ENCODE measurements at places on chromosomes 13 and 19.

DNA sequence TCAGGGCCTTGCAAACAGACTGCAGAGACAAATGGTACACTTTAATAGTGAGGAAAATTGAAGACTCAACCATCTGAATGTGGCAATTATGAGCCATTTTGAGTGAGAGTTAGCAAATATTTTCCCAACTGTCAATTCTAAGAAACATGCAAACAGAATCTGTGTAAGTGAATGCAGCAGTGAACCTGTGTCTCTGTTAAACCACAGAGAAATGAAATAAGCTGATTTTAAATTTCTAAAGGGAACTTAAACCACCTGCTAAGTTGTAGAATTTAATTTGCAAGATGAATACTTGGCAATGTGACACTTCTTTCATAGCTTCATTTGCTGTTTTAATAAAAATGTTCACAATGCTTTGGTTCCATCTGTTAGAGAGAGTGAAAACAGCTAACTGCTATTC, 42.0 kb upstream of the TDRD3 start:
- no peak for DNase-seq

GRCh38 chr13:21364916-21365315, 94.2 kb downstream of the ZDHHC20 start:
- no peak for DNase-seq

DNA sequence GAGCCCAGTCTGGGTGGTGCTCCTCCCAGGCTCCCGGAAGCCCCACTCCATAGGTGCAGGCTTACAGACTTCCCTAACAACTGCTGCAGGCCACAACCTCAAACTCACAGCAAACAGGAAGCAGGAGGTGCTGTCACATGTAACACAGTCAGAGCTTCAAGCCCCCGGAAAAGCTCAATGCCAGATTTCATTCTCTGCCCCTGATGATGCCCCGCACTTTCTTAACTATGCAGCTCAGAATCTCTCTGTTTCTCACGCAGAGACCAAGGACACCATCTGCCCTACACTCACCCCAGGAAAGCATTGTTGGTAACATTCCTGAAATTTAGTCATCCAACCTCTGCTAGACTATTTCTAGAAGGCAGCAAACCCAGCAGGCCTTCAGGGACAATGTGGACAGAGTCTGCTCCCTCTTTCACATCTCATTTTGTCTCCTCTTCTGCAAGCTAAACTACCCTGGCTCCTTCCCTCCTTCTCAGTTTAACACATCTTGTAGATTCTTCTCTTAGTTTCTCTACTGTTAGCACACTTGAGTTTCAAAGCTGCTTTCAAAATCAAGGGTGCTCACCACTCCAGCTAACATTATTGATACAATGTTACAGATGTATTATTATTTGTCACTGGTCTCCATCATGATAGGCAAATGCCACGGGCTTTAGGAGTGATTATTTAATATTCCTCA, 162.5 kb downstream of the KCTD12 start:
- no peak for DNase-seq

DNA sequence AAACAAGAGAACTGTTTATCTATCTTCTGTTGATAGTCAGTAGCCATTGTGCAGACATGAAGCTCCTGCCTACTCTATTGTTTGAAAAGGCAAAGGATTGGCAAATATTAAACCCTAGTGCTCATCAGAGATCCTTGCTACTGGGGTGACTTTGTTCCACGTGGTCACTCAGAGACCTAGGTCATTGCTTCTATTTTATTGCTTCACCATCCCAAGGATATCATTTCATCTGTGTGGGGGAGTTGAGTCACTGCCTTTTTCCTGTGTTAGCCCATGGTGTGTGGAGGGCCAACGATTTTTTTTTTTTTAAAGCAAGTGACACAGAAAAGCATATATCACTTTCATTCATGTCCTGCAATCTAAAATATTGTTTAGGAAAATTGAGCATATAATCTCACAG, 254.1 kb upstream of the RXFP2 start:
- no peak for DNase-seq

DNA sequence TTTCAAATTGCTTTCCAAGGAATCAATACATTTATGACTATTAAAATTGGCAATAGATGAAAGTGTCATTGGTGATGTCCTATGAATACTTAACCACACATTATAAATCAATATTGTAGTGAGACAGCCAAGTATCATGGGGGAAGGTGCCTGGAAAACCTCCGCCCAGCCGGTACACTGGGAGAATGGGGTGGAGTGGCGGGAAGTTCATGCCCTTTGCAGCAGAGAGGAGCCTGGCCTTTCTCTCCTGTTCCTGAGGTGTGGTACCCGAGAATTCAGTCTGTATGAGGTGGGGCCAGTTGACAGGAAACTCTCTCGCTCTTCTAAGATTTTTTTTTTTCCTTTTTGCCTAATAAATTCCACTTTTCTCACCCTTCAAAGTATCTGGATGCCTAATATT, 25.4 kb upstream of the ABCC4 start:
- DNase-seq, result no peak

Data from activated CD8-positive, alpha-beta memory T cell treated with anti-CD3 and anti-CD28 coated beads, Interleukin-2, amount 50 U/mL, for 4 hours (primary cell).